Colonic mucosa (tissue), 4 donors: ENCODE measurements at places on chromosomes 11 and 22. TPM values are rescaled to one million over a fixed set of nuclear protein-coding genes. Genes with fewer than 3 reads are reported as not detected.

Gene SLC22A25
- not detected for total RNA-seq

Gene TSKU
- 41.3 TPM for total RNA-seq

Gene ISX
- 53.1 TPM for total RNA-seq

Gene KCNK7
- total RNA-seq = 0.40 TPM

Gene JOSD1
- total RNA-seq = 52.4 TPM

Gene LRRC32
- total RNA-seq = 26.8 TPM

Gene ZDHHC5
- total RNA-seq = 82.1 TPM

Gene ILK
- 115 TPM for total RNA-seq

Gene DGCR6
- total RNA-seq = 0.77 TPM

Gene KRTAP5-1
- total RNA-seq = not detected

Gene NPAS4
- 0.37 TPM for total RNA-seq

Gene NLRP6
- 0.72 TPM for total RNA-seq

DNA sequence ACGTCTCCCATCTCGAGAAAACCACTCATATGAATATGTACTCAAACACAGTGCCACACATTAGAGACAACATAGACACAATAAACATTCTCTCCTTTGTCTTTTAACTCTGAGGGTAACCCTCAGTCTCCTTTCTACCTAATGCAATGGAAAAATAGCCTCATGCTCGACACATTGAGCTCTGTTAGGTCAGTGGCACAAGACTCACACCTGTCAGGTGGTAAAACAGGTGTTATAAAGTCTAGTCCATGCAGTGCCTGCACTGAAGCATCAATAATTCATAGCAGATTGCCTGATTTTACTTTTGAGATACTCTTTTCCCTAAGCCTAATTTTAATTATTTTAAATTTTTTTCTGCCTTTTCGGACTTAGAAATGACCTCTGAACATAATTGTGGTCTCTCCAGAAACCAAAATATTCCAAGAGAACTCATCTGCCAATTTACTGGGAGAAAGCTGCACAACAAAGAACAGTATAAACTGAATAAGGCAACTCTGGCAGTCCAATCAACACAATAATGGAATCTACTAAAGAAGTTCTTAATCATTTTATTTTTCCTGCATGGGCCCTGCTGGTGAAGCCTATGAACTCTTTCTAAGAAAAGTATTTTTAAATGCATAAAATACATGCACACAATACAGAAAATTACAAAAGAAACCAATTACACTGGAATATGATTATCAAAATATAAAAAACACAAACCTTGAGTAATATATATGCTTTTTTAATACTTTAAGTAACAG lies 9.9 kb downstream of the RDX start:
- H3K36me3 ChIP-seq = no peaks in the 10 kb centered on the region
- H3K4me3 ChIP-seq = no peak overlapping the region
- H3K4me1 ChIP-seq = no peaks in the 10 kb centered on the region
- H3K27ac ChIP-seq = no peak overlapping the region

GRCh38 chr11:64231546-64231945 lies 1.2 kb downstream of the DNAJC4 start:
- no peak overlapping the region for H3K27ac ChIP-seq
- H3K4me3 ChIP-seq = no peak overlapping the region
- H3K36me3 ChIP-seq = no peaks in the 10 kb centered on the region
- DNase-seq = peak; percentile 29
- peaks cover 20% of the 10 kb centered on the region for H3K4me1 ChIP-seq
- H3K27me3 ChIP-seq = no peaks in the 10 kb centered on the region

GRCh38 chr22:45224988-45225731 lies 15.5 kb downstream of the KIAA0930 start:
- H3K36me3 ChIP-seq = no peaks in the 10 kb centered on the region
- DNase-seq = no peak
- H3K4me3 ChIP-seq = no peak overlapping the region
- no peak overlapping the region for H3K27ac ChIP-seq
- peaks cover 3% of the 10 kb centered on the region for H3K4me1 ChIP-seq

GRCh38 chr11:125070699-125071254 lies 7.7 kb downstream of the SLC37A2 start:
- H3K4me3 ChIP-seq = no peak overlapping the region
- peak overlapping the region; percentile 12 for H3K27ac ChIP-seq
- no peaks in the 10 kb centered on the region for H3K36me3 ChIP-seq
- H3K27me3 ChIP-seq = no peaks in the 10 kb centered on the region
- peak; percentile 64 for DNase-seq

DNA sequence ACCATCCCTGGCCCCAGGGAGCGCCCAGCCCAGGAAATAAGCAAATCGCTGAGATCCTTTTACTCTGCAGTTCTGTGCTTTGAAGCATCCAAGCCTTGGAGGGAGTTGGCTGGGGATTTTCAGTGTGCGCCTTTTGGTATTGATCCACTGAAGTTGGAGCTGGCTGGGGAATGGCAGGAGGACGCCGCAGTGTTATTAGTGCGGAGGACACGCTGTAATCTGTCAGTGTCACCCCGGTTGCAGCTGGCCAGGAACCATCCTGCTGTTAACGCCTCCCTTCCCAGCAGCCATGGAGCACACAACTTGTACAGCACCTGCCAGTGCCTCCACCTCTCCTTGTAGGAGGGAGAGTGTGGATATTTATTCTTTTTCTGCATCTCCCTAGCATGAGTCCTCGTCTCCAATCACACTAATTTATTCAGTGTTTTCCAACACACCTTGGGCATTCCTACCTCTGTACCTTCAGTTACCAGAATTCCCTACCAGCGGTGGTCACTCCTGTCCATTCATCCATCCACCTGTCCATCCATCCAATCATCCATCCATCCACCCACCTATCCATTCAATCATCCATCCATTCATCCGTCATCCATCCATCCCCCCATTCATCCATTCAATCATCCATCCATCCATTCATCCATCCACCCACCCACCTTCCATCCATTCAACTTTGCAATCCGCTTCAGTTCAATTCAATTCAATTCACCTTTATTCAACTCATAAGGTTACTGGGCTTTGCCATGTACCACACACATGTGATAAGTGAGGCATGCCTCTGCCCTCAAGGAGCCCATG lies 21.9 kb upstream of the EIF3D start:
- H3K27me3 ChIP-seq = no peaks in the 10 kb centered on the region
- H3K4me3 ChIP-seq = no peak overlapping the region
- H3K4me1 ChIP-seq = no peaks in the 10 kb centered on the region
- DNase-seq = no peak
- H3K27ac ChIP-seq = no peak overlapping the region

DNA sequence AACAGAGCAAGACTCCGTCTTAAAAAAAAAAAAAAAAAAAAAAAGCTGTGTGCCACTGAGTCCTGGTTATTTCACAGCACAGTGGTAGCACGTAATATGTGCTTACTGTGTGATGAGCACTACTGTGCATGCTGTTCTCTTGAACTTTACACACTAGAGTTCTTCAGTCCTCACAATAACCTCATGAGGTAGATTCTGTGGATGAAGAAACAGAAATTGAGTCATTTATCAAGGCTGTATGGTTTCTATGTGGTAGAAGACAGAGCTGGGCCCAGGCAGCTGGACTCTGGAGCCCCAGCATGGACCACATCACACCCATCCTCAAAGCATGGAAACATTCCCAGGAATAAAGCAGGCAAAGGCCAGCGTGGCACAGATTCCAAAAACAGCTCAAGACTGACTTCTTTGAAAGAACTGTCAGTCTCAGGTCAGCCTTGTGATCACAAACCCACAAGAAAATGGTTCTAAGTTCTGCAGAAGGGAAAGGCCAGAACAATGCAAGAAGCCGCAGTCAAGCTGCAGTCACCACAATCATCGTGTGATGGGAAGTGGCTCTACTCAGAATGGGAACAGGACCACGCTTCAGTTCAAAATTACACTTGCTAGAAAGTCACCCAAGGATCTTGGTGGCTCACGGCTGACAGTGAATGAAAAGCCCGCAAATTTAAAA lies 49.5 kb downstream of the MICAL3 start:
- H3K36me3 ChIP-seq = no peaks in the 10 kb centered on the region
- no peaks in the 10 kb centered on the region for H3K4me1 ChIP-seq
- no peak overlapping the region for H3K4me3 ChIP-seq
- DNase-seq = no peak
- no peak overlapping the region for H3K27ac ChIP-seq

DNA sequence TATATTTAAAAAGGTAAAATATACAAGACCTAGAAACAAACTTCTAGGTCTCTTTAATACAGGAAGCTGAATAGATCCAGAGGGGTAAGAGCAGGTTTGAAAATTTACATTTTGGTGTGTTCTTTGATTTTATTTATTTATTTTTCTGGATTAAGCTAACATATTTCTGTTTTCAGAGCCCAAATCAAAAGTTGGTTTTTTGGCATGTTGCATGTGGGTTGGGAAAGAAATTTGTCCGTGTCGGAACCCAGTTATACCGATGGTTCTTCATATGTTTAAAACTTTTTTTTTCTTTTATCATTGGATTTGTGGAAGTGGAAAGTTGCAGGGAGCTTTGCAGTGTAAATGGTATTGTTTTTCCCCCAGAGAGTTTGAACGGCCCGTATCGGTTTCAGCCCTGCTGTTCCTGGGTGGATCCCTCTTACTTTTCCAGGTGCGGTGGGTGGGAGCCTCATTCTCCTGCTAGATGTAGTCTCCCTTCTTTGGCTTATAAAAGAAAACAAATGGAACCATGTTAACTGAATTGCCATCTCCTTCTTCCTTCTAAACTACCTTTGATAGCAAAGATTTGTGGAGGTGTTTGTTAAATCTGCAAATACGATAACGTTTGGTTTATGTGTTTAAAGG lies 746 bp downstream of the CTNND1 start:
- H3K27ac ChIP-seq = peak overlapping the region; percentile 89
- H3K36me3 ChIP-seq = no peaks in the 10 kb centered on the region
- H3K4me1 ChIP-seq = peaks cover 8% of the 10 kb centered on the region
- DNase-seq = peak; percentile 57
- H3K4me3 ChIP-seq = peak overlapping the region; percentile 46

- no peaks in the 10 kb centered on the region for H3K4me1 ChIP-seq
- DNase-seq = no peak
- no peaks in the 10 kb centered on the region for H3K27me3 ChIP-seq
- H3K27ac ChIP-seq = no peak overlapping the region
- no peaks in the 10 kb centered on the region for H3K36me3 ChIP-seq
Observed at GRCh38 chr11:33778675-33779074, 4.4 kb upstream of the FBXO3 start.

DNA sequence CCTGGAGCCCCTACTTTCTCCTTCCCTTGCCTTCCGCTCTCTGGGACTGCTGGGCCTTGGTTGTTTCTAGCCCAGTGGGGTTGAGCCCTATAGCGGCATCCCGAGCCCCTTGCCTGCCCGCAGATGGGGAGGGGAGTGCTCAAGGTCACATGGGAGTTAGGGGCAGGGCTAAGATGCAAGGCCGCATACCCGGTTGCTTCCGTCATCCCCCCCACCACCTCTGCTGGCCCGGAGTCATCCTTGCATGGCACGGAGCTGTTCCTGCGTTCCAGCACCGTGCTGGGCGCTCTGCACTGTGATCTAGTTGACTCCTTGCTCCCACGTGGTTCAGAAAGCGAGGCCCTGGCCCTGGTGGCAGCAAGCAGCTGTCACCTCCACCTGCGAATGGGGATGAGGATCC lies 18.0 kb downstream of the FLRT1 start:
- no peak for DNase-seq
- H3K27me3 ChIP-seq = no peaks in the 10 kb centered on the region
- no peaks in the 10 kb centered on the region for H3K36me3 ChIP-seq

DNA sequence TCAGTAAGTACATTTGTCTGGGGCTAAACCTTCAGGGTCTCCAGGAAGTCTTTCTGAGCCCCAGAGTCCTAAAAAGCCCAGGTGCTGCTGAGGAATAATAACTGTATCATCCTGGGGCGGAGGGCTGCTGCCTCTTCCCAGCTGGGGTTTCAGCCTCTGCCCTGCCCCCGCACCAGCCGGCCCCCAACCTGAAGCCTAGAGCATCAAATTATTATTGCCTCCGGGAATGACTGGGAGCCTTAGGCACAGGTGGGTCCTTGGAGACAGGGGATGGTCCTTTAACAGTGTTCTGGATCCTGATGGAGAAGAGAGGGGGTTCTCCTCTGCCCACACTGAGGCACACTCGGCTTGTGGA lies 64.4 kb downstream of the BCR start:
- no peak overlapping the region for H3K4me3 ChIP-seq
- H3K4me1 ChIP-seq = no peaks in the 10 kb centered on the region
- H3K27me3 ChIP-seq = no peaks in the 10 kb centered on the region
- no peaks in the 10 kb centered on the region for H3K36me3 ChIP-seq
- no peak overlapping the region for H3K27ac ChIP-seq

GRCh38 chr22:39207141-39208012 lies 37.4 kb downstream of the PDGFB start:
- no peak for DNase-seq
- H3K4me3 ChIP-seq = no peak overlapping the region
- no peaks in the 10 kb centered on the region for H3K36me3 ChIP-seq
- H3K27me3 ChIP-seq = no peaks in the 10 kb centered on the region

DNA sequence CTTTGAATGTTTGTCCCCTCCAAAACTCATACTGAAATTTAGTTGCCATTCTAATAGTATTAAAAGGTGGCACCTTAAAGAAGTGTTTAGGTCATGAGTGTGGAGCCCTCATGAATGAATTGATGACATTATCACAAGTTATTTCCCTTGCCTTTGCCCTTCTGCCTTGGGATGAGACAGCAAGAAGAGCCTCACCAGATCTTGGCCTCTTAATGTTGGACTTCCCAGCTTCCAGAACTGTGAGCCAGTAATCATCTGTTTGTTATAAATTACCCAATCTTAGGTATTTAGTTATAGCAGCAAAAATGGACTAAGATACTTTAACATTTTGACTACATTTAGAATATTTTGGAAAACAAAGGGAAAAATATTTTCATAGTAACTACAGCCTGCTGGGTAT lies 371.0 kb downstream of the JRKL start:
- DNase-seq = no peak
- no peak overlapping the region for H3K4me3 ChIP-seq
- H3K27ac ChIP-seq = no peak overlapping the region
- no peaks in the 10 kb centered on the region for H3K36me3 ChIP-seq

DNA sequence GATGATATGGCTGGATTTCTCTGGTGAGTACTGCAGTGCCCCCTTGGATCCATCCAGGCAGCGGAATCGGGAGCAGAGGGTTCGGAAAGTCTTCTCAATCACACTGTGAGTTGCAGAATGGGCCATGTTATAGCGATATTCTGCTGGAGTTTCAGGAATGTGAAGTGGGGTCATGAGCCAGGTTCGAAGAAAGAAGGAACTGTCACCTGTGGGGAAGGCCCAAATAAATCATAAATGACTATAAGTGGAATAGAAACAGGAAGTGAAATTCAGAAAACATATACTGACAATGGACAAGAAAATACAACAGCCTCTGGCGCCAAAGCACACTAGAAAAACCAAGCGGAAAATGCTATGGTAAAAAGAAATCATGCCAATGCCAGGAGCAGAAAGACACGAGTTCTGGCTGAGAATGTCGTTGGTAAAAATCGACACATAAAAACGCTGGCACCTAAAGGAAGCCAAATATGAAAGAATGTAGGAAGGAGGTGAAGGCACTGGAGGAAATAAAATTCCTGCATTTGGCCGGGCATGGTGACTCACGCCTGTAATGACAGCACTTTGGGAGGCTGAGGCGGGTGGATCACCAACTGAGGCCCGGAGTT lies 10.0 kb upstream of the AMBRA1 start:
- H3K27ac ChIP-seq = no peak overlapping the region
- H3K36me3 ChIP-seq = no peaks in the 10 kb centered on the region
- DNase-seq = no peak
- H3K4me3 ChIP-seq = no peak overlapping the region
